ENCODE measurements at places on chromosomes 12 and 14.

DNA sequence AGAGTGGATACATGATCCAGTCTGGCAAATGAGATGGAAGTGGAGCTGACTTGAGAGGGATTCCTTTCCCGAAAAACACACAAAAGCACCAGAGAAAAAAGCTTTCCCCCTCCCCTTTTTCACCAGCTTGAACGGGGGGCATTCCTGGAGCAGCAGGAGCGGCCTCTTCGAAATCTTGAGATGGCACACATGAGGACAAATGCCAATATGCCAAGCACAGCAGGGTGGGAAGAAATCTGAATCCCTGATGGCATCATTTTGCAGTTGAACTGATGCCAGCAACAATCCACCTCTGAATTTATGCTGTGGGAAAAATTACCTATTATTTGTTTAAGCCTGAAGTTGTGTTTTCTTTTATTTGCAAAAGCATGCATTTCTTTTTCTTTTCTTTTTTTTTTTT, 29.7 kb upstream of the BICD1 start:
- DNase-seq = no peak

GRCh38 chr12:101707131-101707782, 9.8 kb downstream of the CHPT1 start:
- no peak for DNase-seq

GRCh38 chr14:23243066-23243465, 5.3 kb downstream of the RNF212B start:
- DNase-seq = no peak

DNA sequence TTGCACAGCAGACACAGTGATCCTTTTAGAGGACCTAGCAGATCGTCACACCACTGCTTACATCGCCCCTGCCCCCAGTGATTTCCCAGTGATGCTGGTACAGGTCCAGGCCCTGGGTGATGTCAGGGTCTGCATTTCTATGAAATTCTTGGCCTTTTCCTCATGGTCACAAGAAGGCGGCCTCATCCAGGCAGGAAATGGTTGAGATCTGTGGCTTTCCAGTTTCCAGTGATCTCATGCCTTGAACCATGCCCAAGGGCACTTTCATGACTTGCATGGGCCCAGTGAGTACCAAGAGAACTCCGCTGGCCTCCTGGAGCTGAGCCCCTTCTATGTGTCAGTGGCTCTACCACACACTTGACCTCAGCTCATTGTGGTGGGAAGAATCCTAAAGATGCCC, 41.9 kb upstream of the BDKRB2 start:
- no peak for DNase-seq

DNA sequence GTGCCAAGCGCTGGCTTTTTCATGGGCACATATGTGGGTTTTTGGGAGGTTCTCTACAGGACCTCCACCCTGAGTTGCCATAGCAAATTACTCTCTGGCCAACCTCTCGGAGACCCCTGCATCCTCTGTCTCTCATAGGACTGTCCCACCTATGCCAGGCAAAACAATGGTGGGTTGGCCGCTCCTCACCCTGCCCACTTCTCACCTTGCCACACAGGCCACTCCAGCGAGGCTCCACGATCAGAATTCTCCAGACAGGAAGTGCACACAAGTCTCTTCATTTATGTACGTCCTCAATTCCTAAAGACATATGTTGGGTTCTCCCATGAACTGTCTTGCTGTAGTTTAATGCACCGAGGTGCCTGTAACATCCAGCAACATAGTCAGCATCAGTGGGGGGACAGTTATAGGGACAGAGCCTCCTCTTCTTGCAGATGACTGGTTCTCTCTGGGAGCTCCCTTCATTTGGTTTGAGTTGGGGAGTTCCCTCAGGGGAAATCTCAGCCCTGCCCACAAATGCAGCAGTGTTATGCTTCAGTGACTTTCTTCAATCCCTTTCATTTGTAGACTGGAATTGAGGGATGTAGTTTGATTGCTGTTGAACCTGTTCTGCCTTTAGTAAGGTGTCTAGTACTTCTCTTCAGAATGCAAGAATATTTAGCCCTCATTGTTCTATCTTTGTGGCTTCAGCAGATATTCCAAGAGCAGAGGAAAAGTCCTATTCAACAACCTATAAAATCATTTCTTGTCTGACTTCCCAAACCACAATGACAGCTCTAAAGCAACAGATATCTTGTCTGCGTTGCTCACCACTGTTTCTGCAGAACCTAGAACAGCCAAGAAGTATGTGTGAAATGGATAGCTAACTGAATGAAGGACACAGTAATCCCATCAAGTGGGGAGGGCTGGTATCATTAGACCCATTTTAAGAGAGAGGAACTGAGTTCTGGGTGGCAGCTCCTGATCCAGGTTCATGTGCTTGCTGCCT, 2.8 kb upstream of the LTBP2 start:
- DNase-seq = no peak

- DNase-seq = no peak
Observed at GRCh38 chr12:30700216-30700900, 4.7 kb upstream of the IPO8 start.

- DNase-seq = no peak
Observed at GRCh38 chr12:106984588-106985137, 2.3 kb downstream of the MTERF2 start.

All from epithelial cell of prostate (primary cell).